ENCODE measurements at places on chromosomes 2 and 18.

GRCh38 chr2:18684206-18685038, 95.1 kb upstream of the NT5C1B start:
- DNase-seq = peak; percentile 62

DNA sequence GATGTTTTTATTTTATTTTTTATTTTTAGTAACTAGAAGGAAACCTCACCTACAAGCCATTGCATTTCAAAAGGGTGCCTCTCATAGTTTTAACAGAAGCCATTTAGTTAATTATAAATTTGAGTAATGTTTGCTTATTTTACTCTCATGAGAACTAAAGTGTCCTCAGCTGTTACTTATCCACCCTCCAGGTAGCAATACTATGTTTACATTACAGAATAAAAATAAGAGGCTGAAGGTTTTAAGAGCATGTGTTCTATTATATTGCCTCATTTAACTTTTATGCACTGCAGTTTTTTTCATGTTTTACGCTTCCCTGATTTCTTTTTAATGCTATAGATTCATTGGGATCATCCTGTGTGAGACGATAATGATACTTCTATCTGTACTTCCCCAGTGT, 235.5 kb downstream of the THSD7B start:
- no peak for DNase-seq

GRCh38 chr2:238851026-238851425, 3.1 kb downstream of the TWIST2 start:
- DNase-seq = peak; percentile 18

DNA sequence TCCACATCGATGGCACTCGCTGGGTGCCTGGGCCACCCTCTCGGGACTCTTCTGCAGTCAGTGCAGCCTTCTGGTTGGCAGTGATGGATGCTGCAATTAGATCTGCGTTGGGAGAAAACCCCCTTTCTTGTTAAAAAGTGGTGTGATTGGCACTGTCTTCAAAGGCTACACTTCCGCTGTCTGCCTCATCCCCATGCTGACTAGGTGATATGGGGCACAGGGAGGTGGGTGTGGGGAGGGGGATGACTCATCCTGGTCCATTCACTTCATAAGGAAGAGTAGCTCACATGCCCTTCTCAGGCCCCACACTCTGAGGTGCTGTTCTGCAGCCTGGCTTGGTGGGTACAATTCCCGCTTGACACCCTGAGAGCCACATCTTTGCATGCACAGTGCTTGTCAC, 77.4 kb downstream of the THNSL2 start:
- DNase-seq = no peak

DNA sequence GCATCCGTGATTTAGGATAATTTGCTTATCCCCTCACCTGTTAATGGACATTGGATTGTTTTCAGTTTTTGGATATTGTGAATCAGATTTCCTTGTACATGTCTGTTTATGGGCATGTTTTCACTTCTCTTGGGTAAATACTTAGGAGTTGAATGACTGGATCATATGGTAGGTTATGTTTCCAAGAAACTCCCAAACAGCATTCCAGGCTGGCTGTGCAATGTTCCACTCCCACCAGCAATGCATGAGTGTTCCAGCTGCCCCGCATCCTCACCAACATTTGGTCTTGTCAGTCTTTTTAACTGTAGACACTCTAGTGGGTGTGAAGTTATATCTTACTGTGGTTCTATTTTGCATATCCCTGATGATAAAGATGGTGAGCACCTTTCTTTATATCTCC, 8.9 kb upstream of the LRRFIP1 start:
- DNase-seq = peak; percentile 62

DNA sequence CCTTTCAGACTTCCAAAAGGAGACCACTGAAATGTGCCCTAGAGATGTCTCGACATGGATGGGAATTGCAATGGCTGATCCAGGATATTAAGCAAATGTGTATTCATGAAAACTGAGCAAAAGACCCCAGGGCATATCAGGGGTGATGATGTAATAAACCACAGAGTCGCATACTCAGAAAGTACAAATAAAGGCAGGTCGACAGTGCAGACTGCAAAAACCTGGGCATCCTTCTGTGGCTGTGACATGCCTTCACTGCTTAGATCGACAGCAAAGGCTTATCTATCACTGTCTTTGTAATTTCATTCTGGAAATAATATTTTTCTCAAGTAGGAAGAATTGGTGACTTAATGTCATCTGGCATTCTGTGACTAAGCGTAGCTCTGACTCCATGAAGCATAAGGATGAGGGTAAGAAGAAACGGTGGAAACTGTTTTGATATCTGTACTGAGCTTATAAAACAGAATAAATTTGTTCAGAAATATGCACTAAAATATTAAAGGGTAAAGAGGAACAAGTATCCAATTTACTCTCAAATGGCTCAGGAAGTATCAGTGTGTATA, 115.6 kb upstream of the NRP2 start:
- no peak for DNase-seq

DNA sequence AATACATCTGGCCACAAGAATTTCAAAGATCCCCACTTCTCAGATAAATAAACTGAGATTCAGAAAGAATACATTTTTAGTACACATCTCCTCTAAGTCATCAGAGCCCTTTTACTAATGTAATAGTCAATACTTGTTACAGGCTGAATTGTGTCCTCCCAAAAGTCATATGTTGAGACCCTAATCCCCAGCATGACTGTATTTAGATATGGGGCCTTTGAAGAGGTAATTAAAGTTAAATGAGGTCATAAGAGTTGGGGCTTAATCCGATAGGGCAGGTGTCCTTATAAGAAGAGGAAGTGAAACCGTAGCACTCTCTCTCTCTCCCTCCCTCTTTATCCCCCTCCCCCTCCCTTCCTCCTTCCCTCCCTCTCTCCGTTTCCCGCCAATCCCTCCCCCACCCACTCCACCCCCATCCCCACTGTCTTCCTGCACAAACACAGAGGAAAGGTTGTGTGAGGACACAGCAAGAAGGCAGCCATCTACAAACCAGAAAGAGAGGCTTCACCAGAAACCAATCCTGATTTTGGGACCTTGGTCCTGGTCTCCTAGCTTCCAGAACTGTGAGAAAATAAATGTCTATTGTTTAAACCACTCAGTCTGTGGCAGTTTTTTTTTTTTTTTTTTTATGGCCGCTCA, 66.6 kb upstream of the ZNF397 start:
- no peak for DNase-seq

DNA sequence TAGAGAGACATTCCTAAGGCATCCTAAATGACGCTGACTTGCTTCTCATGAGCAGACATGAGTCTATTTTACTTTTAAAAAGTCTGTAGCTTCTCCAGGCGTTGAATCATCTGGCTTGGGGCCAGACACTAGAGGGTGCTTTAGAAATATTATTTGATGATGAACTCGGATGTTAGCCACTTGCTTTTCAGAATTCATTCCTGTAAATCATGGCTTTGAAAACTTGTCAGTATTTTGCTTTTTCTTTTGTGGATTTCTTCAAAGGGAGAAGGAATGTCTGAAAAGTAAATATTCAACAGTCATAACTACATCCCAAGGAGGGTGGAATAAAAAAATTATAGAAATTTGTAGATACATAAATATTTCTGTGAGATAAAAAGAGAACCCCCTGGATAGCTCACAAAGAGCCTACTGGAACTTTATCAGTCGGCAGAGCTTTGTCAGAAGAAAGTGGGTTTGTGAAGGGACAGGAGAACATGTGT, 370.8 kb downstream of the OSR1 start:
- peak; percentile 98 for DNase-seq

DNA sequence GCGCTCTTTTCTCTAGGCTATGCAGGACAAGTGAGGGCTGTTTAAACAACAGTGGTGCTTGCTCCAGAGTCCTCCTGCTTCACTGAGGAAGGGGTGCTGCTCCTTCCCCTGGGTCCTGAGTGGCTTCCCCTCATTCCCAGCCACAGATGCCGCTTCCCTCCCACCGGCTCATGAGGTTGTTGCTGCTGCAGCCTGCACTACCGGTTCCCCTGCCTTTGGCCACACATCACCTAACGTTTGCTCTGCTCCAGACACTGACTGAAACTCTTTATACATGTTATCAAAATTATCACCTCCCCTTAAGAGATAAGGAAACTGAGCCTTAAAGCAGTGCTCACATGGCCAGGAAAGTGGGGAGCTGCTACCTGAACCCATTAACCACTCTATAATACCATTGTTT, 130.8 kb upstream of the LGALSL start:
- no peak for DNase-seq

- DNase-seq = no peak
Observed at GRCh38 chr2:43209204-43209717, 17.1 kb downstream of the ZFP36L2 start.

DNA sequence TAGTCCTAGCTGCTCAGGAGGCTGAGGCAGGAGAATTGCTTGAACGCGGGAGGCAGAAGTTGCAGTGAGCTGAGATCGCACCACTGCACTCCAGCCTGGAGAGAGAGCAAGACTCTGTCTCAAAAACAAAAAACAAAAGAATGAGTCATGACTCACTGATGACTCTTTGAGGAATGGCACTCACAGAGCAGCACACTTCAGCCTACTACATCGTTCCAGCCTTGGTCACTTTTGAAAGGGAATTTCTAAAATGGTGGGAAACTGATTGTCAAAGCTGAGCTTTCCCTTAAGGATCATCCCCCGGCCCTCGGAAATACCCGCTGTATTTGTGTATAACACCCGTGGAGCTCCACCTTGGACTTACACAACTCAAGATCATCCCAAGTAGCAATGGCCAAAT, 217.3 kb upstream of the HS6ST1 start:
- DNase-seq = peak; percentile 80

GRCh38 chr2:163713534-163714311, 22.1 kb downstream of the FIGN start:
- DNase-seq = no peak

DNA sequence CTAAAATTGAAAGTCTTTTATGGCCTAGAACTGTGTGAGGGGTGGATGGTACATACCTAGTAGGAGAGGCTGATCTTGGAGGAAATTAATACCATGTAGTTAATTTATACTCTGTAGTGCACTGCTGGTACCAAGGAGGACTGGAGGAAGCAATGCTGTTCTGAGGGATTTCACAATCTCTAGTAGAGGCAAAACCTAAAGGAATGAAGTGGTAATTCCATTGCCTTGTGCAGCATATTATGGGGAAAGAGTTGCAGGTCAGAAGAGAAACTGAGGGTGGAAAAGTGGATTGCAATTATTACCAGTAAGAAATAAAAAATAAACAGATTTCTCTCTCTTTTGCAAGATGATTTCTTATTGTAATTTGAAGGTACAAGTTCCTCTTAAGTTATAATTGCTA, 2.2 kb downstream of the ABI2 start:
- peak; percentile 46 for DNase-seq

GRCh38 chr2:7476371-7476770, 559.2 kb downstream of the RNF144A start:
- DNase-seq = no peak

DNA sequence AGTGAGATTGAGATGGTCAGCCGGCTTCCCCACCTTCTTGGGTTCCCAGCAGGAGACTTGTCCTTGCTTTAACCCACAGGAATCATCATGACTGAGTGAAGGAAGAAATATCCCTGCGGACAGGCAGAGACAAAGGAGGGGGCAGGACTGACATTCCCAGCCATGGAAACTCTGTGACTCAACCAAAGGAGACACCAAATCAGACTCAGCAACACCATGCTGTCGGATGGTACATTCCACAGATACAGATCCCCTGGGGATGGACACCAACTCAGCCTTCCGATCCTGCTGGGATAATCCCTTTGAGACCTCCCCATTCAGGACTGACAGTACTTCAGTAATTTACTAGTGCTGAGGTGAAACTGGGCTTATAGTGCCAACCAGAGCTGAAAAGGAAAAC, 518.3 kb downstream of the XIRP2 start:
- DNase-seq = peak; percentile 77

- no peak for DNase-seq
Observed at GRCh38 chr2:174340400-174341292, 5.9 kb downstream of the SP9 start.

- DNase-seq = peak; percentile 79
Observed at GRCh38 chr2:29323961-29324360, 208.7 kb downstream of the CLIP4 start.

DNA sequence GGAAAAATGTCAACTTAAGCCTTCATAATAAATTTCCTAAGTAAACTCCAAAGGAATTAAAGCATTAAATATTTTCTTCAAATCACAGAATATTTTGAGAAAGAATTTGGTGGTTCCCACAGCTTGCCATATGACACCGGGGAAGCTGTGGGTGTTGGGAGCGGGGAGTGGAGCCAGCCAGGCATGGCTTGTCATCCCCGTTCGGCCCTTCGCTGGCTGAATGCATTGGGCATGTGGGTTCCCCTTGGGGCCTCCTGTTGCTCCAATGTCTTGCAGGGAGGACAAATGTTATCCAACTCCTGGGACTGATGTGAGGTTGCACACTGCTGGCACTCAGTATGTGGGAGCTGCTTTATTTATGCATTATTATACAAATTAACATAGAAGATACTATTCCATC, 18.6 kb downstream of the NGEF start:
- DNase-seq = no peak

GRCh38 chr2:74702001-74702715, 48.1 kb downstream of the SEMA4F start:
- no peak for DNase-seq

- DNase-seq = no peak
Observed at GRCh38 chr18:26971409-26971808, 105.9 kb upstream of the AQP4 start.

DNA sequence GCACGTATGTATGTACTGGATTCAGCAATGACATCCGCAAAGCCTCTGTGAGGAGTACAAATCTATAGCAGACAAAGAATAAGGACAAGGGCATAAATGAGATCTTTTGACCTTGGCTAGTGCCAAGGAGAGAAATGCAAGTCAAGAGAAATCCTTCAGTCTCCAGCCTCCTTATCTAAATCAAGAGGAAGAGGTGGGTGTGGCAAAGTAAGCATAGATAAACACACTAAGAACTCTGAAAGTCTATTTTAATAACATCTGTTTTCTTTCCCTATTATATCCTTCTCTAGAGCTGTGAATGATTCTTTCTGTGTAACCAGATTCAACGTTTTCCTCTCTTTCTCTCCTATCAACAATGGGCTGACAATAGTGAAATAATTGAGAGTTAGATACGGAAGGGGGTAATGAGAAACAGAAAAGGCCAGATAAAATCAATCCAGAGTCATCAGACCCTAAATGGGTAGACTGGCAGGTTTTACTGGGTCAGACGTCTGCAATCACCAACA, 118.5 kb upstream of the ZFP36L2 start:
- DNase-seq = no peak

GRCh38 chr18:67511840-67512239, 4.7 kb downstream of the DSEL start:
- no peak for DNase-seq

- DNase-seq = no peak
Observed at GRCh38 chr2:190722835-190723234, 74.0 kb downstream of the NAB1 start.

- DNase-seq = peak; percentile 69
Observed at GRCh38 chr18:59052965-59053820, 86.5 kb upstream of the SEC11C start.

- DNase-seq = peak; percentile 80
Observed at GRCh38 chr18:46946656-46947282, 29.4 kb downstream of the KATNAL2 start.

GRCh38 chr18:69588301-69588700, 187.6 kb downstream of the DOK6 start:
- peak; percentile 12 for DNase-seq

GRCh38 chr2:46003903-46004473, 293.2 kb upstream of the EPAS1 start:
- DNase-seq = peak; percentile 28

GRCh38 chr2:225009768-225010167, 32.5 kb downstream of the DOCK10 start:
- no peak for DNase-seq

Data from fibroblast of skin of abdomen (primary cell).